Activated T-helper 2 cell treated with anti-CD3 and anti-CD28 coated beads, Interferon-gamma antibody, Interleukin-2, Interleukin-4, amounts not matched to agents 10 μg/mL and 5 μg/mL and 100 μg/mL, durations not matched to agents 14 hours and 24 hours and 36 hours (primary cell): ENCODE measurements at places on chromosomes 16 and 17. TPM values are rescaled to one million over a fixed set of nuclear protein-coding genes. Genes with fewer than 3 reads are reported as not detected.
A peak's percentile ranks its signal among the peaks of the same experiment; 100 is the strongest.

DNA sequence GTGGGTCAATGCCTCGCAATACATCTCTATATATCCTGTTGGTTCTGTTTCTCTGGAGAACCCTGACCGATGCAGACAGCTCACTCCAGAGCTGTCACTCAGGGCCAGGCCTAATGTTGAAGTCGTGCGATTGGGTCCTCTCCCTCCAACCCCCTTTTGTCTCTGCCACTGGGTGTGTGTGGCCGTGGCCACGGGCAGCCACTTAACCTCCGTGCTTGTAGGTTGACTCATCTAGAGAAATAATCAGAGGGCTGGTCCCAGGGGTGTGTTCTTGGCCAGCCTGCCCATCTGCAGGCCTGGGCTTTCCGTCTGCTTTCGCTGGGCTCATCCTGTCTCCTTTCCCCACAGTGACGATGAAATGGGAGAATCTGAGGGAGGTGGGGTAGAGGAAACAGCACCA, 7.4 kb downstream of the ADAD2 start:
- no peaks in the 10 kb centered on the region for H3K36me3 ChIP-seq
- DNase-seq, result no peak
- peaks cover 14% of the 10 kb centered on the region for H3K4me1 ChIP-seq
- no peak overlapping the region for H3K4me3 ChIP-seq

The PLA2G10 gene
- not detected in 2 replicates for total RNA-seq

DNA sequence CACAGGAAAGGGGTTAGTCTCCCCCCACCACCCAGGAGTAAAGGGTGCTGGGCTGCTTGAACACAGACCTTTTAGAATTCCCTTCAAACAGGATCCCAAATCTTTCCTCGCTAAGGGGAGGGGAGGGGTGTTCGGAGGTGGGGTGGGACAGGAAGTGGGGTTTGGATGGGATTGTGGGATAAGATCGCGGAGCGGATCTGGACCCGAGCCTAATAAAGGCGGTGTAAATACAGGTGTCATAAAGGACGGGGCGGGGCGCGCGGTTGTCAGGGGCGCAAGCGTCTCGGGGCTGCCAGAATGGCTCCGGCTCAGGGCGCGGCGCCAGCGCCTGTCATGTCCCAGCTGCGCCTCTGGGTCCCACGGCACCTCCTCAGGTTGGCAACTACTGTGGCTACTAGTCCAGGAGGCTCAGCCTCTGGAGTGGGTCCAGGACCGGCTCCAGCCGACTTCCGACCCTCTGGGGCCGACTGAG, 59.8 kb upstream of the FBXO47 start:
- no peak for DNase-seq
- H3K27me3 ChIP-seq, result peaks cover 29% of the 10 kb centered on the region
- no peak overlapping the region for H3K27ac ChIP-seq
- H3K4me3 ChIP-seq, result no peak overlapping the region
- no peaks in the 10 kb centered on the region for H3K4me1 ChIP-seq
- no peaks in the 10 kb centered on the region for H3K36me3 ChIP-seq

GRCh38 chr17:77498791-77499698, 358.3 kb downstream of the SEC14L1 start:
- H3K4me3 ChIP-seq, result no peak overlapping the region
- H3K27me3 ChIP-seq, result no peaks in the 10 kb centered on the region
- H3K4me1 ChIP-seq, result peaks cover 7% of the 10 kb centered on the region
- H3K36me3 ChIP-seq, result peaks cover 46% of the 10 kb centered on the region
- no peak for DNase-seq
- no peak overlapping the region for H3K27ac ChIP-seq

DNA sequence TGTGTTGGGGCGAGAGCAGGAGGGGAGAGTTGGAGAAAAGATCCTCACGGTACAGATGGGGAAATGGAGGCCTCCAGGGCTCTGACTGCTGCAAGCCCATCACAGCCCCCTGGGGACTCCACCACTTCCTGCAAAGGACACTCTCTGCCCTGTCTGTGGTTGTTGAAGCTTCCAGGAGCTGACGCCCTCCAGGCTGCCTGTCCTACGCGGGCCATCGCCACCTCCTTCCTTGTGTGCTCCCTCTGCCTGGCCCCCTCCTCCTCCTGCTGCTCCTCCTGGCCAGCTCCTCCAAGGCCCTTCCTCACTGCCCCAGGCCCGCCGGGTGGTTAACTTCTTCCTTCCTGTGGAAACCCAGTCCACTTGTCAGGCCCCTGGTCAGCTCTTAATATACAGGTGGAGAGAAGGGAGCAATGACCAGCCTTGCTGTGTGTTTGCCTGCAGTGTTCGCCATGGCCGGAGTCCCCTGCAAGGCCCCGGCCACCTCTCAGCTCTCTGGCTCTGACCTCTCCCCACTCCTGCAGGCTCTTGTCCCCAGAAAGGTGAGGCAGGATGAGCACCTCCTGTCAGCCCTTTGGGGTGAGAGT, 18.4 kb upstream of the STAC2 start:
- no peak overlapping the region for H3K4me3 ChIP-seq
- no peak for DNase-seq
- H3K4me1 ChIP-seq, result peaks cover 10% of the 10 kb centered on the region
- H3K36me3 ChIP-seq, result no peaks in the 10 kb centered on the region
- no peak overlapping the region for H3K27ac ChIP-seq
- no peaks in the 10 kb centered on the region for H3K27me3 ChIP-seq

The DHRS7C gene
- total RNA-seq, result not detected in 2 replicates

DNA sequence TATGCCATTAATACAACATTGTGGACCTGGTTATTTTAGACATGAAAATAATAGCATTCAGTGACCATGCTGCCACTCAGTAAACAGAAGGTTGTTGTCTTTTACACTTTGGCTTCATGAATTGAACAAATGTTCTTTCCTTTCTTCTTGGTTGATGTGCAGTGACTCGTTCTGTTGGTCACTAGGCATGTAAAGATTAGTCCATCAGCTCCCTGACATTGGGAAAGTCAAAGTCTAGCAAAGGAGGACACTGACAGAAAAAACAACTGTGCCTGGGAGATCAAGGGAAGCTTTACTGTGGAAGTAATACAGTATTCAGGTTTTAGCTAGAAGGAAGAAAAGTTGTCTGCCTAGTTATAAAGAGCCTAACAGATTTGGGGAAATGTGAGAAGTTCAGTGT, 6.9 kb downstream of the KCNJ16 start:
- no peaks in the 10 kb centered on the region for H3K27me3 ChIP-seq
- no peaks in the 10 kb centered on the region for H3K36me3 ChIP-seq

GRCh38 chr17:44067545-44067940, 1.1 kb upstream of the LSM12 start:
- peaks cover 35% of the 10 kb centered on the region for H3K4me1 ChIP-seq
- no peak for DNase-seq
- H3K36me3 ChIP-seq, result peaks cover 32% of the 10 kb centered on the region
- H3K4me3 ChIP-seq, result no peak overlapping the region
- no peaks in the 10 kb centered on the region for H3K27me3 ChIP-seq

DNA sequence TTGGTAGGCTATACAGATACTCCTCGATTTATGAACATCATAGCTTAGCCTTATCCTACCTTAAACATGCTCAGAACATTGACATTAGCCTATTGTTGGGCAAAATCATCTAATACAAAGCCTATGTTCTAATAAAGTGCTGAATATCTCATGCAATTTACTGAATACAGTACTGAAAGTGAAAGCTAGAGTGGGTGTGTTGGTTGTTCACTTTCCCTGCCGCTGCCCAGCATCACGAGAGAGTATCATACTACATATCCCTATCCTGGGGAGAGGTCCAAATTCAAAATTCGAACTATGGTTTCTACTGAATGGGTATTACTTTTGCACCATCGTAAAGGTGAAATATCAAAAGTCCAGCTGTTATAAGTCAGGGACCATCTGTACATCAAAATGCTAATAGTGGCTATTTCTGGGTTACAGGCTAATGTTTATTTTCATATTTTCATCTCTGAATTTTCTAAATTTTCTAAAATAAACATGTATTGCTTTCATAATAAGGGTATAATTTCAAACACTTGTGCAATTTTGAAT, 54.5 kb downstream of the NACA2 start:
- peaks cover 2% of the 10 kb centered on the region for H3K4me1 ChIP-seq
- DNase-seq, result no peak
- H3K4me3 ChIP-seq, result no peak overlapping the region
- no peak overlapping the region for H3K27ac ChIP-seq

The KRT24 gene
- not detected in 2 replicates for total RNA-seq

DNA sequence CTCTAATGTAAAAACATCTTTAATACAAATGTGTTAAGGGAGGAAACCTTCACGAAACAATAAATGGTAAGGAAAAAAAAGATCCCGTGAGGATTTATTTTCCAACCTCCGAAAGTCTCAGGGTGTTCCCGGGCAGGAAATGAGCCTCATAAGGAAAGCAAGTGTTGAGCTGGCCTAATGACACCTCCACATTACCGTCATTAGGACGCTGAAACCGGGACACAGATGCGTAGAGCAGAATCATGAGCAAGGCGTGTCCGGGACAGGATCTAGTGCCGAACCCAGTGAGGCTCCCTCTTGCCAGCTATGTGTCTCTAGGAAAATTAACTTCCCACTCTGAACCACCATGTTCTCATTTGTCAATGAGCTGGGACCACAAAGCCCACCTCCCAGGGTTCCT, 22.7 kb upstream of the CYTH1 start:
- no peak for DNase-seq
- peaks cover 32% of the 10 kb centered on the region for H3K4me1 ChIP-seq
- peaks cover 80% of the 10 kb centered on the region for H3K36me3 ChIP-seq
- no peak overlapping the region for H3K4me3 ChIP-seq

DNA sequence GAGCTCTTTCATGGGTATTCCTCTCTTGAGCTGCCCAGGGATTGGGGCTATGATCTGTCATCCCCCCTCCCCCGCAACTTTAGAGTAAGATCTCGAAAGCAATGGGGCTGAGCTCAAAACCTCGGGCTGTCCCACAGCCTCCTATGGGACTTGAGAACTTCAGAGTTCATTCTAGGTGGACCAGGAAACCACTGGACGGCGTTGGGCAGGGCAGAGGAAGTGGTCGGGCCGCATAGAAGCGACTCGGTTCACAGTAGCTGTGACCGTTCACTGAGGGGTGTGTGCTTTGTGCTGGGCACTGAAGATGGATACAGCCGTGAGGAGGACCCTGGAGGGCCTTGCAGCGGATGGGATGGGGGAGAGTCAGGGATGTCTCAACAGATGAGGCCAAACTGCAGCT, 292.0 kb downstream of the CPPED1 start:
- H3K36me3 ChIP-seq, result no peaks in the 10 kb centered on the region
- no peak overlapping the region for H3K4me3 ChIP-seq
- H3K27ac ChIP-seq, result no peak overlapping the region
- no peaks in the 10 kb centered on the region for H3K27me3 ChIP-seq
- H3K4me1 ChIP-seq, result no peaks in the 10 kb centered on the region

- H3K27me3 ChIP-seq, result peaks cover 3% of the 10 kb centered on the region
- no peak overlapping the region for H3K27ac ChIP-seq
- H3K4me3 ChIP-seq, result no peak overlapping the region
- no peaks in the 10 kb centered on the region for H3K4me1 ChIP-seq
Observed at GRCh38 chr16:87046235-87046634, 271.0 kb downstream of the C16orf95 start.

DNA sequence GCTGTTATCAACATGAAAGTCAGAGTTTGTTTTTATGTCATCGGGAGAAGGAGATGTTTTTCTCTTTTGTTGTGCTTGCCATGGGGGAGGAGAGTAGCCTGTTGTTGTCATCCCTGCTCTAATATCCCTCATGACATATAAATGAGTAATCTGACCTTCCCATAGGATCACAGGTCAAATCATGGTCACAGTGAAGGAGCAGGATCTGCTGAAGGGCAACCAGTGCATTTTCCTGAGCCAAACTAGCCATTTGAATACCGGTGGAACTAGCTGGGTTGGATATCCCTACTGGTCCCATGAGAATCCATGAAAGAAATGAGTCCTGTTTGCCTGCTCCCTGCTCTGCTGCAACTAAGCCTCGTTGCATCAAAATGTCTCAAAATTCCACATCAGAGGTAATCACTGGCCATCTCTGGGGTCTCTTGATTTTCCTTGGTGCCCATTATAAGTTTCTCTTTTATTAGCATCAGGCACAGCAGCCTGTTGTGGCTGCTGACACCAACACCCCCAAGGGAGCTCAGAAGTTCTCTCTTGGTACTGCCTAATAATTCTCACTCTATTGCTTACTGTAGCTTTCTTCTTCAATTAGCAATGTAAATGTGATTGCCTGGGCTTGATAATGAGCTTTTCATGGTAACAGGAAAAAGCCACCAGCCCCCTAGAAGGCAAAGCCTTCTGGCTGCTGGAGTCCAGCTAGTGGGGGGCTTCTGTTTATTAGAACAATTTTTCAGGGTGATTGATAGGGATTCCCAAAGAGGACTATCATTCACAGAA, 211.4 kb upstream of the ERCC4 start:
- H3K27me3 ChIP-seq, result no peaks in the 10 kb centered on the region
- H3K36me3 ChIP-seq, result no peaks in the 10 kb centered on the region
- H3K27ac ChIP-seq, result no peak overlapping the region
- DNase-seq, result no peak

The MAPT gene
- 1.1 and 1.3 TPM in 2 replicates for total RNA-seq

GRCh38 chr17:77526728-77527350, 386.1 kb downstream of the SEC14L1 start:
- DNase-seq, result no peak
- no peak overlapping the region for H3K27ac ChIP-seq
- H3K36me3 ChIP-seq, result no peaks in the 10 kb centered on the region
- H3K4me1 ChIP-seq, result no peaks in the 10 kb centered on the region
- no peak overlapping the region for H3K4me3 ChIP-seq

The MSLN gene
- total RNA-seq, result not detected in 2 replicates

DNA sequence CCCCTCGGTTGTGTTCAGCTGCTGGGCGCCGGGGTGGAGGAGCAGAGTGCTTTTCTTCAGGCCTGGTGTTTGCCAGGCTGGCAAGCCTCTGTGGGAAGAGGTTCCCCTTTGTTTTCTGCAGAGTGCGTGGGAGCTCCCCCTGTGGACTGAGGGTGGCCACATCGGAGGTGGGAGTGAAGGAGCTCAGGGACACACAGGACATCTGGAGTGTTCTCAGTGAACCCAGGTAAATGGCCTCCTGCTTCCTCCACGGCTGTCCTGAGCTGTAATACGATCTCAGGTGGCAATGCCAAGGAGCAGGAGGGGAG, 39.2 kb upstream of the IRF8 start:
- H3K4me3 ChIP-seq, result no peak overlapping the region
- no peaks in the 10 kb centered on the region for H3K4me1 ChIP-seq
- peaks cover 5% of the 10 kb centered on the region for H3K27me3 ChIP-seq
- H3K36me3 ChIP-seq, result no peaks in the 10 kb centered on the region

The SCARF1 gene
- 3.3 and 3.4 TPM in 2 replicates for total RNA-seq

GRCh38 chr17:41437769-41438168, 3.0 kb downstream of the KRT38 start:
- H3K27ac ChIP-seq, result no peak overlapping the region
- no peaks in the 10 kb centered on the region for H3K36me3 ChIP-seq
- DNase-seq, result no peak
- no peaks in the 10 kb centered on the region for H3K4me1 ChIP-seq
- peaks cover 10% of the 10 kb centered on the region for H3K27me3 ChIP-seq
- no peak overlapping the region for H3K4me3 ChIP-seq

- H3K4me3 ChIP-seq, result peak overlapping the region; percentile 72
- DNase-seq, result no peak
- H3K36me3 ChIP-seq, result peaks cover 3% of the 10 kb centered on the region
- H3K27me3 ChIP-seq, result peaks cover 1% of the 10 kb centered on the region
- peaks cover 35% of the 10 kb centered on the region for H3K4me1 ChIP-seq
Observed at GRCh38 chr16:85612191-85612800, 826 bp upstream of the GSE1 start.

The EEF2K gene
- total RNA-seq, result 40.4 and 41.0 TPM in 2 replicates

- H3K36me3 ChIP-seq, result peaks cover 8% of the 10 kb centered on the region
- H3K4me3 ChIP-seq, result no peak overlapping the region
- peaks cover 8% of the 10 kb centered on the region for H3K4me1 ChIP-seq
Observed at GRCh38 chr17:60618080-60618479, 18.1 kb downstream of the PPM1D start.

The CDC6 gene
- 126 and 133 TPM in 2 replicates for total RNA-seq

The CORO6 gene
- 3.1 and 3.8 TPM in 2 replicates for total RNA-seq

GRCh38 chr16:66152823-66153393, 213.6 kb upstream of the CDH5 start:
- DNase-seq, result no peak

The MPV17L gene
- total RNA-seq, result 0.02 and 0.09 TPM in 2 replicates
